ENCODE measurements at places on chromosomes 7 and 10.

GRCh38 chr7:19112274-19113001 is 5.0 kb downstream of the TWIST1 start:
- DNase-seq: no peak

GRCh38 chr10:79413196-79413595 is 32.2 kb downstream of the ZCCHC24 start:
- no peak for DNase-seq

DNA sequence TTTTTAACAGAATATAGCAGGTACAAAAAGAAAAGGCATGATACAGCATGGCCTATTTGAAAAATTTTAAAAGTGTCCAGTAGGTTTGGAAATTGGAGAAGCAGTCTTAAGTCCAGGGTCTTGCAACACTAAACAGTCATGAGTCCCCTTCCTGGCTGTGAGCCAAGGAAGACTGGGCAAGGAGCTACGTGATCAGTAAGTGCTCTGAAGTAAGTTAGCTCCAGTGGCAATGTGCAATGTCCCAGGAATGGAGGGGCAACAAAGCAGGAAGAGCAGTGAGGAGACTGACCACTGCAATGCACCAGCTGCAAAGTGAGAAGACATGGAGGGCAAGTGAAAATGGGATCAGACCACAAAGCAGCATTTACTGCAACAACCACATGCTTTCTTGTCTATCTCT is 72.9 kb upstream of the GRID1 start:
- DNase-seq: no peak

DNA sequence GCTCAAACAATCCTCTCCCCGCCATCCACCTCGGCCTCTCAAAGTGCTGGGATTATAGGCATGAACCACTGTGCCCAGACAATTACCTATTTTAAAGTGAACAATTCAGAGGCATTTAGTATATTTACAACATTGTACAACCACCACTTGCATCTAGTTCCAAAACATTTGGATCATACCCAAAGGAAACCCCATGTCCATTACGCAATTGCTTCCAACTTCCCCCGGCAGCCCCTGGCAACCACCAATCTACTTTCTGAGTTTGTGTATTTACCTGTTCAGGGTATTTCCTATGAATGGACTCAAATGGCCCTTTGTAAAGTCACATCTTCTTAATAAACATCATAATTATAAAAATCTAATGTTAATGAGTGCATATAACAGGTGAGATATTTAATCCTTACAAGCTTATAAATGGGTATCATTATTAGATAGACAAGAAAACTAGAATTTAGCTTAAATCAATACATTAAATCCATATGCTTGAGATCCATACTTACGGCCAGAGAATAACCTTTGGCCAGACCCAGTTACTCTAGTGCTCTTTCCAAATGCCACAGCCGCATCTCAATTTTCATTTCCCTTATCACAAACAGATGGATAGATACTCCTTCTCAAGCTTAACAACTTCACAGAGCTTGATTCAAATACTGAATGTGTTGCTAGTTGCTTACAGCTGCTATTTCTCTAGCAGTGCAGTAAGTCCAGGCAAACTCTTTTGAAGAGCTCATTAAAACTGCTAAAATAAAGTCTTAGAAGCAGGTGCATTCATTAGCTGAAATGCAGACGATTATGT is 133.4 kb upstream of the MKLN1 start:
- no peak for DNase-seq

- DNase-seq: no peak
Measured at GRCh38 chr10:125329056-125329455, 168.7 kb upstream of the CTBP2 start.

GRCh38 chr10:72927485-72927884 is 27.1 kb downstream of the PLA2G12B start:
- DNase-seq: no peak

DNA sequence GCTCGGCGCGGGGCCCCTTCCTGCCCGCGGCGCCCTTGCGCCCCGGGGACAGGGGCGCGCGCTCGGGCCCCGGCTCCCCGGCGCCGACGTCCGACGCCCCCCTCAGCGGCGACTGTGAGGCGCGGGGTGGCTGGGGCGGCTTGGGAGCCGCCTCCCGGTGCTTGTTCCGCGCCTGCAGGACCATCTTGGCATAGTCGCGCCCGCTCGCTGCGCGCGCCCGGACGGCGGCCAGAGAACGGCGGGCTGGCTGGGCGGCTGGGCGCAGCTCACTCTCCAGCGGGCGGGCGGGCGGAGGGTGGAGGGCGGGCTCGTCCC is at the start of gene DPY19L1:
DPY19L1 (minus strand) TSS at position 275 of the 315 bp plus-strand sequence; CDS start at position 184, 91 bp downstream.
- DNase-seq: no peak

GRCh38 chr10:7291487-7292270 is 119.2 kb downstream of the SFMBT2 start:
- DNase-seq: no peak

DNA sequence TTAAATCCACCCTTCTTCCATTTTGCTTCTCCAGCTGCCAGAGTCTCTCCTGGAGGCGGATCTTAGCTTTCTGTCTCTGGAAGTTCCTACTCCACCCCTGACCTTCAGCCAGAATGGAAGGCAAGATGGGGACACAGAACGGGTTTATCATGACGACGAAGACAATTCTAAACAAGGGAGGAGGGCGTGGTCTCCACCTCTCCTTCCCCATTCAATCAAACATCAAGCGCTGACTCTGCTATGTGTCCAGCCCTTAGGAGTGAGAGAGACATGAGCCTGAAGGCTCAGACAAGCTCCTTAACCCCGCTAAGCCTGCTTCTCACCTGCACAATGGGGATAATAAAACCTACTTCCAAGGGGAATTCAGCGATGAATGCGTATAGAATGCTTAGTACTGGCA is 3.1 kb downstream of the CYP17A1 start:
- no peak for DNase-seq

GRCh38 chr10:29748109-29748650 is 113.4 kb upstream of the SVIL start:
- DNase-seq: no peak

GRCh38 chr7:24917510-24918239 is 62.3 kb downstream of the OSBPL3 start:
- no peak for DNase-seq

Data from RWPE1 (cell line).